Epithelial cell of proximal tubule (primary cell): ENCODE measurements at places on chromosomes 3 and 15. TPM values are rescaled to one million over a fixed set of nuclear protein-coding genes. Genes with fewer than 3 reads are reported as not detected.

GRCh38 chr3:179801856-179802255 is 149.0 kb downstream of the USP13 start:
- no peak for DNase-seq

Gene NTRK3
- total RNA-seq, result not detected in 2 replicates

GRCh38 chr3:64903006-64903405 is 215.2 kb upstream of the ADAMTS9 start:
- DNase-seq, result no peak

DNA sequence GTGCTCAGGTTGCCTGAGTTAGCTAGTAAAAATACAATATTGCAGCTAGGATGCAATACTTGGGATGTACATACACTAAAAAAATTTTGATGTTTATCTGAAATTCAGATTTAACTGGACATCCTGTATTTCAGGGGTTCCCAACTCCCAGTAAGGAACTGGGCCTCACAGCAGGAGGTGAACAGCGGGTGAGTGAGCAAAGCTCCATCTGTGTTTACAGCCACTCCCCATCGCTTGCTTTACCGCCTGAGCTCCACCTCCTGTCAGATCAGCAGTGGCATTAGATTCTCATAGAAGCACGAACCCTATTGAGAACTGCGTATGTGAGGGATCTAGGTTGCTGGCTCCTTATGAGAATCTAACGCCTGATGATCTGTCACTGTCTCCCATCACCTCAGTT is 285.1 kb upstream of the PROK2 start:
- DNase-seq, result no peak

GRCh38 chr3:58518291-58518789 is 18.6 kb downstream of the ACOX2 start:
- DNase-seq, result no peak

GRCh38 chr3:7684182-7684715 is 817.4 kb upstream of the LMCD1 start:
- DNase-seq, result no peak

Gene OR5K2
- not detected in 2 replicates for total RNA-seq

Gene CHMP2B
- 27.4 and 30.9 TPM in 2 replicates for total RNA-seq

DNA sequence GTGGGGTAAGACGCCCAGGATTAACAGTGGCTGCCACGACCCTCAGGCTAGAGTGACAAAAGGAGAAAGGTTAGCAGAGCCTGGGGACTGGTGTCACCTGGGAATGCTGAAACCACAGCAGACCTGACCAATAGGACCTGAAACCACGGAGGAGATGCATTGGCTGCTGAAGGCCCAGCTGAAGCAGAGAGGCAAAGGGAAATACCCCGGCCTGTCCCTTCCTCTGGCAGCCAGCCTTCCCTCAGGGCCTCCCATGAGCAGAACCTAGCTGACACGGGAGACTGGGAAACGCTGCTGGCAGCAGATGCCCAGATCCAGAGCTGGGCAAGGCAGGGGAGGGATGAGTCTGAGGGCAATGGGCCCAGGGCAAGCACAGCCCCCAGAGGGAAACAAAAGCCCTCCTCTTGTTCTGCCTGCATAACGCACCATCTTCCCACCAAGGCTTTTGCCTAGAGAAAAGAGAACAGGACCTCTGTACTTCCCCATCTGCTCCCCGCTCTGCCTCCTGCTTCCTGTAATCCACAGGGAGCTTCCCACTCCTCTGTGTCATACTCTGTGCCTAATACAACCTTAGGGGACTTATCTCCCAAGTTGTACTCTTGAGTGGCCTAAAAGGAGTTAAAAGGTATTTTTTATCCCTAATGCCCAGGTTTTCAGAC is 216.2 kb downstream of the ABHD5 start:
- no peak for DNase-seq

DNA sequence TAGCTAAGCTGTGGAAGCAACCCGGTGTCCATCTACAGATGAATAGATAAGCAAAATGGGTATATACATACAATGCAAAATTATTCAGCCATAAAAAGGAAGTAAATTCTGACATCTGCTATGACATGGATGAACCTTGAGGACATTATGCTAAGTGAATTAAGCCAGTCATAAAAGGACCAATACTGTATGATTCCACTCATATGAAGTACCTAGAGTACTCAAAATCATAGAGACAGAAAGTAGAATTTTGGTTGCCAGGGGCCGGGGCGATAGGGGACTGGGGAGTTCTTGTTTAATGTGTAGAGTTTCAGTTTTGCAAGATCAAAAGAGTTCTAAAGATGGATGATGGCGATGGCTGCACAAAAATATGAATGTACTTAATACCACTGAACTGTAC is 10.3 kb downstream of the EID1 start:
- DNase-seq, result no peak

Gene ROPN1B
- not detected in 2 replicates for total RNA-seq

DNA sequence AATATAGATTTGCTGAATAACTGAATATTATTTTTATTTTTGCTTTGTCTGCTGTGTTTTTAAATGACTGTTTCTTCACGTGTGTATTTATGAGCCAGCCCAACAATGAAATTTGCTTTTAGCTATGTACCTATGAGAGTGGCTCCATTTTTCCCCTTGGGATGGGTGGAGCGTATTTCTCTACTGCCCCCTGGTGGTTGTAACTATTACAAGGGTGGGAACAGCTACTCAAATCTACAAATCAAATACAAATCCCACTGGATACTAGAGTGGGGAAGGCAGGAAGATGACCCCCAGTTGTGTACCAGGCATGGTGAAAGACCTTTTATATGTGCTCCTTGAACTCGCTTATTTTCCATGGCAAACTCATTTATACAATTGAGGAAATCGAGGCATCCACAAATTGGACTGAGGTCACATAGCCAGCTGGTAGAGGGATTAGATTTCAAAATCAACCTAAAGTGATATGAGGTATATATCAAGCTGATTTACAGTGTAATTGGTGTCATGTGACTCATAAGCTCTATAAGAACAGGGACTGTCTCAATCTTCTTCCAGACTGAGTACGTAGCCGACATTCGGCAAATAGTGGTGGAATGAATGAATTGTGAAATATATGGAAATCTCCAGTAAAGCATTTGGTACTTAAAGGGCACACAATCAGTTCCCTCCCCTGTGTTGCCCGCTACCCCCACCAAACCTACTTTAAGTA is 69.5 kb upstream of the VEPH1 start:
- no peak for DNase-seq

DNA sequence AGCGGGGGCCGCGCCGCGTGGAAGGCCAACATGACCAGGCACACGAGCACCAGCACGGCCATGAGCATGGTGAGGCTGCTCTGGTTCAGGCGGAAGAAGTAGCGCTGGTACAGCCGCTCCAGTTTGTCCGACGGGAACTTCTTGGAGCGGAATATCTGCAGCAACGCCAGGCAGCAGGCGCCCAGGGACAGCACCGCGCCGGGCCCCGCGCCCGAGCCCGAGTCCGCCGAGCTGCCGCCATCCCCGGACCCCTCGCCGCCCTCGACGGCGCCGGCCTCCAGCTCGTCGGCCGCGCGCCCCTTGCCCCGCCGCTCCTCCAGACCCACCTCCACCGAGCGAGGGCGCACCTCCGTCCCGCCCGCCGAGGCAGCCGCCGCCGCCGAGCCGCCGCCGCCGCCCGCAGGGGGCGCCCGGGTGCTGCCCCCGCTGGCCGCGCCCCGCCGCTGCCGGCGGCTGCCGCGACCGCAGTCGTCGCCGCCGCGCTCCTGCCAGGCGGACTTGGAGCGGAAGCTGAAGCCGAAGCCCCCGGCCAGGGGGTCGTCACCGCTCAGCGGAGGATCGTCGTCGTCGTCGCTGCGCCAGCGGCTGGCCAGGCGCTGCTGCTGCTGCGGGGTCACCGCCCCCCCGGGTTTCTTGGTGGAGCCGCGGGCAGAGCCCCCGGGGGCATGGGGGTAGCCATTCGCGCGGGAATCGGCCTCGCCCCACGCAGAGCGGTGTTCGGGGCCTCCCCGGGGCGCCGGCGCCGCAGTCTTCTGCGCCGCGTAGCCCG is 957 bp downstream of the ADCY5 start:
- DNase-seq, result no peak

GRCh38 chr15:78363381-78363734 is 23.2 kb downstream of the CRABP1 start:
- DNase-seq, result no peak

- no peak for DNase-seq
Observed at GRCh38 chr3:187238239-187238638, 41.0 kb downstream of the RTP1 start.

- no peak for DNase-seq
Observed at GRCh38 chr3:187684880-187685279, 14.7 kb upstream of the SST start.

DNA sequence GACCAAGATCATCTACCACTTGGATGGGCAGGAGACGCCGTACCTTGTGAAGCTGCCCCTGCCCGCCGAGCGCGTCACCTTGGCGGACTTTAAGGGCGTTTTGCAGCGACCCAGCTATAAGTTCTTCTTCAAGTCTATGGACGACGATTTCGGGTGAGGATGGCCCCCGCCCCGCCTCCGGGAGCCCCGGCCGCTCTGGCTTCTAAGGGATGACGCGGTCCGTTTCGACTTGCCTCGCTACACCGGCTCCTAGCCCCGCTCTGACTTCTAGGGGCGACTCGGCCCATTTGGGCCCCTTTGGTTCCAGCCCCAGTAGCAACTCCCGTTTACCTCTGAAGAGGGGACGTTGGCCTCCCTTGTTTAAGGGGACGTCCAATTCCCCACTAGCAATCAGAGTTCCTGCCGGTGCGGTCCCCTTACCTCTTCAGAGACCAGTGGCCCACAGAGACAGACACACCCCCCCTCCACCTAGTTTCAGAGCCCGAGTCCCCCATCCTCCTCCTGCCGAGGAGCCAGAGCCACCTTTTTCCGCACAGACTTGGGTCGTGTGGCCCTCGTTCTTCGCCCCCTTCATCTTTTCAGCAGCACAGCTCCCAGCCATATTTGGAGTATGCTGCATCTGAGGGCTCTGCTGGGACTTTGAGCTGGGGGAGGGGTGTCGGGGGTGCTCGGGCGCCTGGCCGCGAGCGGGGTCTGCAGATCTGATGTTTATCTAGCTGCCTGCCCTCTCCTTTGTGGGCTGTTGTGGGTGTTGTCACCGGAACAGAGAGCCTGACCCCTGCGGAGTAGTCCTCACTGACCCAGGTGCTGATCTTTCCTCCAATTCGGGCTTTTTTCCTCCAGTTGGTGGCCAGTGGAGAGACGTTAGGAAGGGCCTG is 706 bp downstream of the DVL3 start:
- no peak for DNase-seq

DNA sequence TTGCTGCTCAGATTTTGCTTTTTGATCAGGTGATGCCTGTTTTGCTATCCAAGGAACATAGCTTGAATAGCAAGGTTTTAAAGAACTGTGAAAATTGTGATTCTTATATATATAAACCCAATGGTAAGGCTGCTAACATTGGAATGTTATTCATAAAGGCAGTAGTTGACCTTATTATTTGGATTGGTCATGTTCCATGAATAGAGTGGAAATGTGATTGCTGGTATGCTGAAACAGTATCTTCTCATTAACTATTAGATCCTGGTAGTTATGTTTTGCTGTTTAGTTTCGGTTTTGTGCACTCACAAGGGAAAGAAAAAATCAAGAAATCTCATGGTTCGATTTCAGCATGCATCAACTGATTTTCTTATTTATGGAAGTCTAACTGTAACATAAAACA is 78.7 kb upstream of the NPHP3 start:
- no peak for DNase-seq

DNA sequence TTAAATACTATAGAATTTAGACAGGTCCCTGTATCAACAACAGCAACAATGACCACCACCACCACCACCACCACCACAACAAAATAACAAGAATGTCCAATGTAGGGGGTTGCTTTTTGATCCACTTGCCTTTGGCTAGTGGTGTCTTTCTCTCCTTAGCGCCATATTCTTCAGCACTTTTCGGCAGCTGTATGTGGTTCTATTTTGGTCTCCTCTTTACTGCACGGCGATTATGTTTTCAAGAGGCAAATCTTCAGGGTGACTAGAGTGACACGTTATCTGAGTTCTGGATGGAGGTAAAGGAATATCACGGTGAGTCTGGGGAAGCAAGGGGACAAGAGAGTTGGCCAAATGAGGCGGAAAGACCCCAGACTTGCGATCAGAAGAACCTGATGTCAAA is 56.1 kb downstream of the ST6GAL1 start:
- no peak for DNase-seq

Gene GRM7
- not detected in 2 replicates for total RNA-seq

DNA sequence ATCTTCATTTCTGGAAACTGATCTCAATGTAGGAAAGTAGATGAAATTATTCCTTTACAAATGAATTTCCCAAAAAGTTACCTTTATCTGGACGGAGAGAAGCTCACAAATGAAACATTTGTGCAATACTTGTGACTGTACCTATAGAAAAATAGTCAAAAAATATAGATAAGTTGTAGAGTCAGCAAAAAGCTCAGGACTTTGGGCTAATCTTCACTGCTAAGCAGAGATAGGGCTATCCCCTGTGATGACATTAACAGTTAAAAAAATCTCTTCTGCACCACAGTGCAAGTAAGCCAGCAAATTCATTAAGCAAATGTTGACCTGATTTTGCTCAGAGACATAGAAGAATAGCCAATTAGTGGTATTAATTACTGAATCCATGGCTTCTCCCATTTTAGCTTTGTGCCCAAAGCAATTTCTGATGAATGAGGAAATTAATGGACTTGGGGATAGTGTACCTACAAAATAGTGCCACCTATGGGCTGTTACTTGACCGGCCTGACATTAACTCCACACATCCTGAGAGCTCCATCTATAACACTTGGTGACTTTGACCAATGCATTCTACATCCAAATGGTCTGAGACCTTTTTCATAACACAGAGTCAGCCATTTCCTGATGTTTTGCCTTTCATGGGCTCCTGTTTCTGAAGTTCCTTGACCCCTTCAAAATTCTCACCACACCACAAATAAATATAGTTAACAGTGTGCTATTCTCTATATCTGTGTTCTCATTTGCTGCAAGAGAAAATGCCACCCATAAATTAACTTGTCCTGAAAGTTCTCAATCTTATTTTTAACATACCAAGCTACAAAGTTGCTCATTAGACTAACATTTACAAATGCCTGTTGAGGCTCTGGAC is 105.0 kb downstream of the SSR3 start:
- no peak for DNase-seq

DNA sequence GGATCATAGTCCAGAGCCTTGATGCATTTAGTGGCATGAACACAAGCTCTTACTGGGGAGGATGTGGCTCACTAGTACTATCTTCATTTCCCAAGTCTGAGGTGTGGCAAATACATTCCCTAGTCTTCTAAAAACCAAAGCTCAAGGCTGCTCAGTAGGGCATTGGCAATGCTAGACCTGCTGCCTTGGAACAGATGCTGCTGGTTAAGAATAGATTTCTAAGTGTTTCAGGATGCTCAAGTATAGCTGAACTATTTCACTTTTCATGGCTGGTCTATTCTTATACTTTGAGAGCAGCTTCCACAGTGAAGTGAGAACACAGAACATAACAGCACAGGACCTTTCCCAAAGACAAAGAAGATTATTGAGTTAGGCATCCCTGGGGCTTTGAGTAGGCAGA is 178.8 kb downstream of the CHST2 start:
- DNase-seq, result no peak

- no peak for DNase-seq
Observed at GRCh38 chr3:160097478-160097877, 108.8 kb downstream of the IL12A start.

- no peak for DNase-seq
Observed at GRCh38 chr3:184805351-184806038, 6.5 kb upstream of the VPS8 start.

GRCh38 chr3:183485585-183485984 is 57.2 kb upstream of the MCF2L2 start:
- no peak for DNase-seq
